AG04450 (cell line): ENCODE measurements at places on chromosomes 13 and 19. TPM values are rescaled to one million over a fixed set of nuclear protein-coding genes. Genes with fewer than 3 reads are reported as not detected.

GRCh38 chr19:1860042-1860775 is 3.2 kb downstream of the KLF16 start:
- no peak for DNase-seq

ZNF576 gene
- 9.3 and 11.3 TPM in 2 replicates for polyA plus RNA-seq

- DNase-seq = no peak
These were observed 9.5 kb downstream of the B3GLCT start for GRCh38 chr13:31209172-31209840.

GRCh38 chr19:40163541-40164129 is 27.6 kb upstream of the MAP3K10 start:
- no peak for DNase-seq

MED25 gene
- 12.6 and 20.3 TPM in 2 replicates for polyA plus RNA-seq
